ENCODE measurements at places on chromosomes 5 and 9.

DNA sequence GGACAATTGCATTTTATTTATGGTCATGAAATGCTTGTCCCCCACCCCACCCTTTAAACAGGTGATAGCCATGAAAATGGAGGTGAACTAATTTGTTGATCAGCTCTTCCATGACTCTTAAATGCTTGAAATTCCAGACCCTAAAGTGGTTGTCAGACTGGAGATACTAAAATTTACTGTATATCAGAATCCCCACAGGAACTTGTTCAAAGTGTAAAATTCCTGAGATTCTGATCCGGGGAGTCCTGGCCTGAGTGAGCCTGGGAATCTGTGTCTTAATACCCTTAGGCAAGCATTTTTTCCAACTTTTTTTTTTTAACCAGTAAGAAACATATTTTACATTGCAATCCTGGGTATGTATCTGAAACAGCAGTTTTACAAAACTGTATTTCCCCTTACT lies 4.7 kb downstream of the SKP2 start:
- DNase-seq, result peak; percentile 70

DNA sequence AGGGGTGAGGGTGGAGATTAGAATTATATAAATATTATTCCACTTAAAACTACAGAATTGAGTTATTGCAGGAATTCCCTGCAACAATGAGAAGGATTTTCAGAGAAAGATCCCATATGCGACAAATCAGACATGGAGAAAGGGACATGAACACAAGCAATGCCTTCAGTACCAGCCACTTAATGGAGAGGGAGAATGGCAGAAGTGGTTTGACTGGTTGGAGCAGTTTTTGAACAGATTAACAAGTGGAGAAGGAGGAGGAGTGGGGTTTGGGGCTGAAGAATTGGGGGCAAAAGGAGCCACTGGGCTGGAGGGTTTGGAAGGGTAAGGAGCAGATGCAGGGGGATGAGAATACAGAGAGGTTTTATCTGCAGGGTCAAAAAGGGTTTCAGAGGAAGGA lies 620.9 kb upstream of the PTPRD start:
- DNase-seq, result no peak

DNA sequence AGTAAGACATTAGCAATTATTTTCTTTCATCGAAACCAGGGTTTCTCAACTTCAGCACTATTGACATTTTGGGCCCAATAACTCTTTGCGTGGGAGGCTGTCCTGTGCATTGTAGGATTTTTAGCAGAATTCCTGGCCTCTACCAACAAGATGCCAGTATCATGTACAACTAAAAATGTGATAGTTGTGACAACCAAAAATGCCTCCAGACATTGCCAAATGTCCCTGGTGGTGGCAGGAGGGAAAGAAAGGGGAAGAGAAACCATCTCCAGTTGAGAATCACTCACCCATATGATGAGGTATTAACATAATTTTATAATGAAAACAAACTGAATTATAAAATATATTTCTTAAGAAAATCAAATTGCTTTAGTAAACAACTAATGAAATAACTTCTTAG lies 406.1 kb downstream of the RAB3C start:
- DNase-seq, result no peak

DNA sequence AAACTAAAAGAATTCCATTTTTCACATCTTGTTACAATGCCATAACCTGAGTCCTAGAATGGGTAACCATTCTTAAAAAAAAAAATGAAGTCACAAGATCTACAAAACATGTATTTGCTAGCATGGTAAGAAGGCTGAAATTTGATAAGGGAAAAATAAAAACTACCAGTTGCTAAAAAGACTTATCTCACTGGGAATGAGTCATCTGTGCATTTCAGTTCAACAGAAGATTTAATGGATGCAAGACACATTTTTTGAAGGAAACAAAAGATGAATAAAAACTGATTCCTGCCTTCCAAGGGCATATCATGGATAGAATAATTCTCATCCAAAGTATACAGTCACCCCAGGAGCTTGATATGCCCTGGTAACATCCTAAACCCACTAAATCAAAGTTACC lies 47.2 kb downstream of the SGTB start:
- DNase-seq, result peak; percentile 41

GRCh38 chr9:130106860-130107233 lies 53.1 kb downstream of the GPR107 start:
- no peak for DNase-seq

DNA sequence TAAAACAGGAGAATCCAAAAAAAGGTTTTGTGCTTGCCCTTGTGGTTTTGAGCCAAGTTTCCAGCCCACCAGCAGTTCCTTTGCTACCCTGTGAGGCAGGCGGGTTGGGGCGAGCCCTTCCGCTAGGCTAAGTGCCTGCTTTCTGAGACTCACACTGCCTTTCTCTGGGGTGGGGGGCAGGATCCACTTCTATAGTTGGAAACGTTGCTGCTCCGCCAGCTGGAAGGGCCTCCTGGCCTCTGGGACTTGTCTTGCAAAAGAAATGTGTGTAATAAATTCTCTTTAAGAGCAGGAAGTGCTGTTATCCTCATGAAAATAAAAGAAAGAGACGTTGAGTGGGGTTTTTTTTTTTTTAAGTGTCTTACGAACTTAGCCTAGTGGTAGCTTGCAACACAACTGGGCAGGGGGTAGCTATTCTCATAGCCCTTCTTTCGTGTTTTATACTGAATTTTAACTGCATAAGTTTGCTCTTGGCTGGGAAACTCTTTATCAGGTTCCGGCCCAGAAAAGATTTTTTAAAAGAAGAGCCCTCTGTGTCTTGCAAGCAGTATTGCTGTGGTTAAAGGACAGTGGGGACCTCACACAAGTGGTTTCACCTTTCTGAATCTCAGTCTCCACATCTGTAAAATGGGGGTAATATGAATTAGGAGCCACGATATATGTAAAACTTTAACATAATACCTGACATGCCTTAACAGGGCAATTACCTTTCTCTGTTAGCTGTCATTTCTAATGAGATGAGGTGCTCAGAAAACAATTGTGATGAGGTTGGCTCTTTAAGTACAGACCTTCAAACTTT lies 19.8 kb downstream of the JADE2 start:
- DNase-seq, result no peak

DNA sequence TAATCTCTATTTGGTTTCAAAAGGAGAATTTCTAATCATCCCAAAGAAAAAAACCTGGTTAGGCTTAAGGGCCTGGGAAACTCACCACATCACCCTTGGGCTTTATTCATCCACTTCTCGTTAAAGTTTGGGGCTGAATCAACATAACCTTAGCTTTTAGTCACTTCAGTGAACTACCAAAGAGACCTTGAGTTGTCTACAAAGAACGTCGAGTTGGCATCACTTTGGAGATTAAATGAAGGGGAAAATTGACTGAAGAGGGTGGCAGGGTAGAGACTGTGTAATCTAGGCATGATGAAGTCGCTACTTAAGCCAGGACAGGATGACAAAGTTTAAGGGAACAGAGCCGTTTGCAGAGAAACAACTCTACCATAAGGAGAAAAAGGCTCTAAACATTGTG lies 341.4 kb downstream of the RAB3C start:
- DNase-seq, result no peak

DNA sequence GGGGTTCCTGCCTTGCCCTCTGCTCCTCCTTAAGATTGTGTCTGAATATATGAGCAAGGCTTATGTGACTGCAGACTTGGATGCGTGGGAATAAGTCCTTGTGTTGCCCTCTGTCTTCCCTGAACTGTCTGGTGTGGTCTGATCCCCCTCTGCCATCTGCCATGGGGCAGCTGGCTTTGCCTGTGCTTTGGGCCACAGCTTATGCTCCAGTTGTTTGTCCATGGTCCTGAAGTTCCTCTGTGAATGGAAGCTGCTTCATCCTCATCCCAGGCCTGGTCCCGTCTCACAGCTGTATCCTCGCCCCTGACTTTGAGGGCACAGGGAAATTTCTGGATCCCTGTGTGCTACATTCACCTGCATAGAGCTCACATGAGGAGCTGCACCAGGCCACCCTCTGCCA lies 14.7 kb downstream of the IL31RA start:
- peak; percentile 53 for DNase-seq

DNA sequence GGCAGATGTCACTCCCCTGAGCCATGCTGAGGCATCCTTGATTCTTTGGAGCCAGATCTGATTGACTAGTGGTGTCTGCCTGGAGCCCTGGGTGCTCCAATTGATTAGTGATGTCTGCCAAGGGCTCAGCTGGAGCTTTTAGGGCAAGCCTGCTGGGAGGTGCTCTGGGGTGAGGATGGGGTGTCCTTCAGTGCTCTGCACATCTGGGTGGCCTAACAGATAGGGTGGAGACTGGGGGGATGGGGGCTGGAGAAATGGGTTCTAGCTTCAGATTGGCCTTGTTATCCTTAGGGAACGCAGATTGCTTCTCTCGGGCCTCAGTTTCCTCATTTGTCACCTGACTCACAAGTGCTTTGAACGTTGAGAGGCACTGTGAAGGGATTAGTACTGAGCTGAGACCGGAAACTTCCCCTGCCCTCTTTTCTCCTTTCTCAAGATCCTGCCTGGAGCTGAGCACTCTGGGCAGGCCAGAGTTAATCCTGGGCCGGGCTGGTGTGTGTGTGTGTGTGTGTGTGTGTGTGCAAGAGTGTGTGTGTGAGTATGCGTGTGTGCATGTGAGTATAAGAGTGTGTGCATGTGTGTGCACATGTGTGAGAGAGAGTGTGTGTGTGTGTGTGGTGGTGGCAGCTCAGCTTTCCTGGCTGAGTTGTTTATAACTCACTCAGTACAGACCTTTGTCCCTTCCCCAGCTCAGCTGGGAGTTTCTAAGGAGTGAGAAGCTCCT lies 5.6 kb upstream of the IER5L start:
- peak; percentile 48 for DNase-seq

DNA sequence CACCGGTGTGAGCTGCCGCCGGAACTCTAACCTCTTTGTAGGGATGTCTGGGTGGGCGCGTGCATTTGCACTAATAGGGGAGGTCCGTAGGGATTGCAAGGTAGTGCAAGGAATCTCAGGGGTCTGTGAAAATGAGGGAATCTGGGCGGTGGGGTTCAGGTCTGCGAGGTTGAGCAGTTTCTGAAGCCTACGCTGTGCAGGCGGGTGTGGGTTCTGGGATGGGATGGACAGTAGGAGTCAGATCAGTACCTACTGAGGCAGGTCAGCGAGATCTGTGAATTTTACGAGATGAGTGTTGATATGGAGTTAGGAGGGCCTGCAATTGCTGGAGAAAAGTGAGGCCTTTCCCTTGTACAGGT lies 856 bp upstream of the ATOSB start:
- no peak for DNase-seq

DNA sequence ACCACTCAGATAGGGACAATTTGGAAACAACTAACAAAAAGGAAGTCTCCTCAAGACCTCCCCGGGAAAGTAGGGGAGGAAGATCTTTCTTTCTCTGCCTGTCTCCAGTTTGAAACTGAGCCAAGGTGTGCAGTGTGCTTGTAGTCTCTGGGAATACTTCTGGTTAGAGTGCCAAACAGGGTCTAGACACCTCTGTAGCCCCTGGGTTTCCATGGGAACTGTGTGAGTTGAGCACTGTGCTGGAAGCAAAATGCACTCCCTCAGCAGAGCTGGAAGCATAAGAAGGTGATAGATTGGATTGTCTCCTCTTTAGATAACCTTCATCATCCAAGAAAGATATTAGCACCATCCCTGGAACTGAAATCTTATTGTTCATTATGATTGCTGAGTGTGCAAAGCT lies 129.2 kb upstream of the TNPO1 start:
- DNase-seq, result no peak

All from choroid plexus epithelial cell (primary cell).